ENCODE measurements at places on chromosomes 6 and 20.

DNA sequence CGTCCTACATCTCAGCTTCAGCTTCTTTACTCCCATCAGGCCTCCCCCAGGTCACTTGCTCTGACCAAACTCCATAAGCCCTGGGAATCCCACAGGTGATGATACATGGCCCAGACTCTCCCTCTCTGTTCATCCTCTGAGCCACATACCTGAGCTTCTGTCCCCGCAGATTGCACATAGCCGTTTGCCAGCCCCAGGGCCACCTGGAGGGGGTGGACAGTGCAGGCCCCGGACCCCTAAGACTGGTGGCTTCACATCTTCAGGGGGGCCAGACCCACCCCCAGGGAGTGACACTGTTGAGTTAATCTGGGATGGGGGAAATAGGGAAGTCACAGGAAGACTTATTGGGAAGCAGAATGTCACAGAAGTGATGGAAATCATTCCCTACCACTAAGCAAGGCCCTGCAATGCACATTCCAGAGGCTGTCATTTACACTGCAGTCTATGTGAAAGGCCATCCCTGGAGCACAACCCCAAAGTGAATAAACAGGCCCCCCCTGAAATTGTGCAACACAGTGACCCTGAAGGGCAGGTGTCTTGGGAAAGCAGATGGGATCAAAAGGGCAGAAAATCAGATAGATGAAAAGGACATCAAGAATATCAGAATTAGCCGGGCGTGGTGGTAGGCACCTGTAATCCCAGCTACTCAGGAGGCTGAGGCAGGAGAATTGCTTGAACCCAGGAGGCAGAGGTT, 2.2 kb downstream of the RXRB start:
- DNase-seq, result no peak

- peak; percentile 71 for DNase-seq
Observed at GRCh38 chr20:23257848-23258746, 92.5 kb upstream of the NXT1 start.

DNA sequence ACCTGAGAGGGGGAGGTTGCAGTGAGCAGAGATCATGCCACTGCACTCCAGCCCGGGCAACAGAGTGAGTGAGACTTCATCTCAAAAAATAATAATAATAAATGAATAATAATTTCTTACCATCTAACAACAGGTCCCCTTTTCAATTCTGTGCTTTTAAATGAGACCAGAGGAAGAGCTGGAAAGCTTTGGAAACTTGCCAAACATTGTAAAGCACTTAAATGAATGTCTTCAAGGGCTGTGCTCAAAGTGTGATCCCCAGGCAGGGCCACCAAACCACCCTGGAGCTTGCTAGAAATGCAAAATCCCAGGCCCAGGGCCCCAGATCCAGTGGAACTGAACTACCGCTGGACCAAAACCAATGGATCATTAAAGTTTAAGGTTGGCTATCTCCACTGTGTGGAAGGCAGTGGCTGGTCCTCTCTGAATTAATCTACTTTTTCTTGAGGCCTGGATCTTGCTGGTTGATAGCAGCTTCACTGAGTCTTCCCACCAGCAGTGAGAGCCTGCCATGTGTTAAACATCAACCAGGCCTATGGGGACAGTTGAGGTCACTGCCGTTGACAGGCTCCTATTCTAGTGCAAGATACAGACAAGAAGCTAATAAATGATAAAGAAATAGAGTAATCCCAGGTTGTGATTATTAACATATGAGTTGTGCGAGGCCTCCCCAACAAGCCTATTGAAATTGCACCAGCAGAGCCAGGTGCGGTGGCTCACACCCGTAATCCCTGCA, 23.7 kb upstream of the TFAP2C start:
- no peak for DNase-seq

- DNase-seq, result no peak
Observed at GRCh38 chr6:137254966-137255365, 35.8 kb upstream of the IFNGR1 start.

DNA sequence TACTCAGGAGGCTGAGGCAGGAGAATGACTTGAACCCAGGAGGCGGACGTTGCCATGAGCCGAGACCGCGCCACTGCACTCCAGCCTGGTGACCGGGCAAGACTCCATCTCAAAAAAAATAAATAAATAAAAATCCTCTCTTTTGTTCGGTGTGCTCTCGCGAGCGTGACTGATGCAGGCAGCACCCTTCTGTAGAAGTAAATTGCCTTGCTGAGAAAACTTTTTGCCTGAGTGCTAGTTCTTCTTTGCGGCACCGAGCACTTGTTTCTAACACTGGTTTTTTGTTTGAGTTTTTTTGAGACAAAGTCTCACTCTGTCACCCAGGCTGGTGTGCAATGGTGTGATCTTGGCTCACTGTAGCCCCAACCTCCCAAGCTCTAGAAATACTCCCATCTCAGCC, 30.5 kb downstream of the PLN start:
- DNase-seq, result no peak

DNA sequence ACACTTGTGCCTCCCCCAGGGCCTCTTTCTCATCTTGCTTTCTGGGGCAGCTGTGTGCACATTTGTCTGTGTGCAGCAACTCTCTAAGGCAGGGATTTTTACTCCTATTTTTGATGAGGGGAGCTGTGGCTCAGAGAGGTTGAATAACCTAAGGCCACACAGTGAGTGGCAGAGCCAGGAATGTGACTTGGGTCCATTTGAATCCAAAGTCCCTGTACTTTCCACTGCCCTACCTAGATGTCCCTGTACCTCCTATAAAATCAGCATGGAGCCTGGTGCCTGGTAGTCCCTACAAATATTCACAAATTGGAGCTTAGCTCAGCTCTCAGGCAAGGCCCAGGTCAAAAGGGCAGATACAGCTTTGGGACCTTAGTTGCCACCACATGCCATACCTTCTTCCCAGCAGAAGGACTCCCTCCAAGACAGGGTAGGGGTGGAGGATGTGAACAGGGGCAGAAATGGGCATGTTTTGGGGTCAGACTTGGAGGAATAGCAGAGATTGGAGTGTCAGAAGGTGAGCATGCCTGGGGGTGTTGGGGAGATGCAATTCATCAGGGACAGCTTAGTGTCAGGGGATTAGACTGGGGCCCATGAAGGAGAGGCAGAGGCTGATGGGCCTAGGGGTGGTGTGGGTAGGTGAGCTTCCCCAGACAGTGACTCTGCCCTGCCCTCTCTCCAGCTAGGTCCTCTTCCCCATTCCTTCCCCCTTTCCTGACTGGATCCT, 4.1 kb upstream of the VEGFA start:
- no peak for DNase-seq

DNA sequence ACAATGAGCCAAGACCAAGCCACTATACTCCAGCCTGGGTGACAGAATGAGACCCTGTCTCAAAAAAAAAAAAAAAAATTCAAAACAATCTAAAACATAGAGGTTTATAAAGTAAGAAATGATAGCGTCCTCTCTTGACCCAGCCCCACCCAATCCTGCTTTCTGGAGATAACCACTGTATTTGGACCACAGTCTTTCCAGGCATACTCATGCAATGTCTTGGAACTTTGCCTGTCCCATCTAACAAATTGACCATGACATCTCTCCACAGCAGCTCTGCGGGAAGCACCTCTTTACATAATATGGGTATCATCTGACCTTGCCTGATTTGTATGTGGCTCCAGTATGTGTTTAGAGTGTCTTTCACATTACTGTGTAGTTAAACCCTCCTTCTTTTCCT, 9.1 kb upstream of the SHLD1 start:
- no peak for DNase-seq

- no peak for DNase-seq
Observed at GRCh38 chr6:52735071-52735470, 28.2 kb downstream of the GSTA2 start.

GRCh38 chr20:24148372-24148771, 159.8 kb upstream of the GGTLC1 start:
- DNase-seq, result no peak
